ENCODE measurements at places on chromosomes 3 and 15. TPM values are rescaled to one million over a fixed set of nuclear protein-coding genes. Genes with fewer than 3 reads are reported as not detected.

NPHP3 gene
- 78.6 TPM for total RNA-seq

SIDT1 gene
- total RNA-seq: 32.8 TPM

TGM4 gene
- not detected for total RNA-seq

DOCK3 gene
- 1.6 TPM for total RNA-seq

CHRNA5 gene
- 0.89 TPM for total RNA-seq

Data from naive thymus-derived CD4-positive, alpha-beta T cell (primary cell).